ENCODE measurements at places on chromosomes 1 and 21. TPM values are rescaled to one million over a fixed set of nuclear protein-coding genes. Genes with fewer than 3 reads are reported as not detected.

- ATAC-seq, result no peak
- H3K36me3 ChIP-seq, result peaks cover 89% of the 10 kb centered on the region
- H3K4me1 ChIP-seq, result peaks cover 12% of the 10 kb centered on the region
- H3K4me3 ChIP-seq, result peak overlapping the region; percentile 84
- peak overlapping the region; percentile 85 for H3K27ac ChIP-seq
- no peaks in the 10 kb centered on the region for H3K27me3 ChIP-seq
These were observed 889 bp upstream of the CCNL2 start for GRCh38 chr1:1399872-1400575.

DNA sequence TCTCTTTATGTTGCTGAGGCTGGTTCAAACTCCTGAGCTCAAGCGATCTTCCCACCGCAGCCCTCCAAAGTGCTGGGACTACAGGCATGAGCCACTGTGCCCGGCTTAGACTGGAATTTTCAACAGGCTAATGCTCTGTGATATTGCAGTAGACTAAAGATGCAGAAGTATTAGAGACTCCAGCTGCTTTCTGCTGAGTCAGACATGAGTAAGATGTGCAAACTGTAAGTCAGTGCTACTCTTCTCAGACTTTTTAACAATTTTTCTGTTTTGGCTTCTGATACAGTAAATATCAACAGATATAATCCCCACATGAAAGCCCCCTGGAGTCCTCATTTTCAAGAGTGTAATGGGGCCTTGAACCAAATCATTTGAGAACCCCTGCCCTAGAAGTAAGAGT lies 29.3 kb upstream of the NLRP3 start:
- H3K4me3 ChIP-seq, result no peak overlapping the region
- H3K27me3 ChIP-seq, result peaks cover 7% of the 10 kb centered on the region
- peak overlapping the region; percentile 50 for H3K27ac ChIP-seq
- no peak for ATAC-seq
- H3K36me3 ChIP-seq, result no peaks in the 10 kb centered on the region

- no peak overlapping the region for H3K4me3 ChIP-seq
- H3K27me3 ChIP-seq, result peaks cover 16% of the 10 kb centered on the region
- no peaks in the 10 kb centered on the region for H3K4me1 ChIP-seq
These were observed 81.4 kb downstream of the TRABD2B start for GRCh38 chr1:47915677-47916353.

DNA sequence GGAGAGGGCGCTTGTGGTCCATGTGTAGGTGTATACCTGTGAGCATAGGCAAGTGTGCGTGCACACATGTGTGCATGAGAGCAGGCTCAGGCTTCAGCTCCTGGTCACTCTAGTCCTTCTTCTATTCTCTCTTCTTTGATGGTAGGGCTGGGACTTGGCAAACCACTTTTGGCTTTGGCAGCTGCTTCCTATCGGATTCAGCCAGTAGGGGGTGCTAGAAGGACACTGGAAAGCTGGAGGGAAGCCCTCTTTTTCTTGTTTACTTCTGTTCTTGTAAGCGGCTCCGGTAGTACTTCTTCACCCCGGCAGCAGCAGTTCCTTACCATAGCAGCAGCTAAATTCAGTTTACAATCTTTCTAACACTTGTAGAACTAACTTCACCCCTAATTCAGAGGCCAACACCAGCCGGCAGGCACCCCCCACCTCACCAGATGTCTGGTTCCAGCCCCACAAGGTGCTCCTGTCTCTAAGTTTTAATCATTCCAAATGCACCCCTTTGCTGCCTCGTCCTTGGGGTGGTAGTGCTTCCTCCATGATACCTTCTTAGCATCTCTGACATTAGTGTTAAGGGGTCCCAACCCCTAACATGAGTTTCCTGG lies 25.1 kb downstream of the NENF start:
- ATAC-seq, result peak; percentile 31
- H3K36me3 ChIP-seq, result no peaks in the 10 kb centered on the region
- H3K27me3 ChIP-seq, result no peaks in the 10 kb centered on the region
- no peaks in the 10 kb centered on the region for H3K4me1 ChIP-seq
- no peak overlapping the region for H3K27ac ChIP-seq

GRCh38 chr21:45836694-45837670 lies 144.6 kb upstream of the COL6A1 start:
- no peak overlapping the region for H3K4me3 ChIP-seq
- peak overlapping the region; percentile 67 for H3K27ac ChIP-seq
- H3K4me1 ChIP-seq, result no peaks in the 10 kb centered on the region
- H3K27me3 ChIP-seq, result peaks cover 4% of the 10 kb centered on the region
- H3K36me3 ChIP-seq, result no peaks in the 10 kb centered on the region

- no peaks in the 10 kb centered on the region for H3K27me3 ChIP-seq
- H3K4me3 ChIP-seq, result no peak overlapping the region
- H3K27ac ChIP-seq, result no peak overlapping the region
- ATAC-seq, result no peak
- no peaks in the 10 kb centered on the region for H3K36me3 ChIP-seq
These were observed 373.4 kb downstream of the USH2A start for GRCh38 chr1:216049741-216050430.

- H3K36me3 ChIP-seq, result no peaks in the 10 kb centered on the region
- H3K27ac ChIP-seq, result no peak overlapping the region
- ATAC-seq, result no peak
These were observed 5.9 kb downstream of the NBPF1 start for GRCh38 chr1:16607433-16607851.

GRCh38 chr1:118100686-118101514 lies 84.1 kb downstream of the SPAG17 start:
- no peaks in the 10 kb centered on the region for H3K4me1 ChIP-seq
- no peak overlapping the region for H3K4me3 ChIP-seq
- peaks cover 3% of the 10 kb centered on the region for H3K27me3 ChIP-seq
- no peaks in the 10 kb centered on the region for H3K36me3 ChIP-seq
- ATAC-seq, result no peak
- no peak overlapping the region for H3K27ac ChIP-seq

GRCh38 chr1:86942743-86943142 lies 28.3 kb downstream of the HS2ST1 start:
- H3K4me1 ChIP-seq, result peaks cover 20% of the 10 kb centered on the region
- no peak for ATAC-seq
- no peaks in the 10 kb centered on the region for H3K27me3 ChIP-seq
- no peak overlapping the region for H3K27ac ChIP-seq

- H3K36me3 ChIP-seq, result no peaks in the 10 kb centered on the region
- no peak overlapping the region for H3K27ac ChIP-seq
- no peak overlapping the region for H3K4me3 ChIP-seq
- no peaks in the 10 kb centered on the region for H3K4me1 ChIP-seq
- no peak for ATAC-seq
These were observed 250.2 kb upstream of the C1orf174 start for GRCh38 chr1:4150262-4150661.

DNA sequence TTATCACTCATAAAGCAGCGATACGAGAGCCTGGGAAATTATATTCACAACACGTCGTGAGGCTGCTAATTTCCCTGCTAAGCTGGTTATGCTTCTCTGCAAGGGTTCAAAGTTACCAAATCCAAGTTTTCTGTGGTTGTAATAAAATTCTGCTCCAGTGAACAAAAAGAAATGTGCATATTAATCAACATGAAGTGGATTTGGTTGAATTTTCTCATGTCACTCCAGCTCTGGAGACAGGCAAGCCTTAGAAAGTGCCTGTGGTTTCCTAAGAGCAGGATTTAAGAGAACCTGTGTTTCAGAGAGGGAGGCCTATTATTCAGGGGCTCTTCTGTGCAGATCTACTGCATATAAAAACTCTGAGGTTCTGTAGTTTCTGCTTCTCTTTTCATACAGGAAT lies 87.5 kb downstream of the WLS start:
- H3K4me1 ChIP-seq, result no peaks in the 10 kb centered on the region
- no peak overlapping the region for H3K4me3 ChIP-seq
- H3K27me3 ChIP-seq, result peaks cover 14% of the 10 kb centered on the region

DNA sequence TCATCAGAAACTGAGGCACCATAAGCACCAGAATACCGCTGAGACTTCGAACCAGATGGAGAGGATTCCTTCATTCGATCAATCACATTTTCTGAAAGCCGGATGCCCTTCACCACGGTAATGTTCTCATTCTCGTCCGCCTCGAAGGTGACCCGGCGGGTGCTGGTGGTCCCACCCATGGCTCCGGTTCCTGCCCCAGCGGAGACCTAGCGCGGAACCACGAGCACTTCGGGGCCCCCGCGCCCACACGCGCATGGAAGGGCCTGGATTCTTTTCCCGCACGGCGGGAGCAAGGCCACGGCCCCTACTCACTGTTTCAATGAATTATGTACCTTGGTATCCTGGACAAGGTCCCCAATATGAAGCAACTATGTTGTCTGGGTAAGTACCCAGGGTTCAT lies 33.1 kb upstream of the WDTC1 start:
- ATAC-seq, result no peak
- peaks cover 6% of the 10 kb centered on the region for H3K4me1 ChIP-seq
- H3K27me3 ChIP-seq, result no peaks in the 10 kb centered on the region

GRCh38 chr1:160653620-160654016 lies 6.8 kb upstream of the SLAMF1 start:
- H3K36me3 ChIP-seq, result no peaks in the 10 kb centered on the region
- H3K4me3 ChIP-seq, result no peak overlapping the region
- ATAC-seq, result no peak
- no peaks in the 10 kb centered on the region for H3K27me3 ChIP-seq
- H3K27ac ChIP-seq, result no peak overlapping the region

- peaks cover 14% of the 10 kb centered on the region for H3K36me3 ChIP-seq
- peak overlapping the region; percentile 89 for H3K27ac ChIP-seq
- peak overlapping the region; percentile 97 for H3K4me3 ChIP-seq
- H3K4me1 ChIP-seq, result peaks cover 25% of the 10 kb centered on the region
- no peaks in the 10 kb centered on the region for H3K27me3 ChIP-seq
These were observed 1.4 kb downstream of the B3GALNT2 start for GRCh38 chr1:235502601-235503402.

GRCh38 chr21:38494703-38495102 lies 3.6 kb downstream of the ERG start:
- H3K4me3 ChIP-seq, result no peak overlapping the region
- H3K36me3 ChIP-seq, result no peaks in the 10 kb centered on the region
- no peak overlapping the region for H3K27ac ChIP-seq
- peaks cover 35% of the 10 kb centered on the region for H3K27me3 ChIP-seq

GRCh38 chr21:15134701-15135470 lies 70.1 kb upstream of the NRIP1 start:
- H3K36me3 ChIP-seq, result no peaks in the 10 kb centered on the region
- H3K4me1 ChIP-seq, result no peaks in the 10 kb centered on the region
- no peak overlapping the region for H3K4me3 ChIP-seq

DNA sequence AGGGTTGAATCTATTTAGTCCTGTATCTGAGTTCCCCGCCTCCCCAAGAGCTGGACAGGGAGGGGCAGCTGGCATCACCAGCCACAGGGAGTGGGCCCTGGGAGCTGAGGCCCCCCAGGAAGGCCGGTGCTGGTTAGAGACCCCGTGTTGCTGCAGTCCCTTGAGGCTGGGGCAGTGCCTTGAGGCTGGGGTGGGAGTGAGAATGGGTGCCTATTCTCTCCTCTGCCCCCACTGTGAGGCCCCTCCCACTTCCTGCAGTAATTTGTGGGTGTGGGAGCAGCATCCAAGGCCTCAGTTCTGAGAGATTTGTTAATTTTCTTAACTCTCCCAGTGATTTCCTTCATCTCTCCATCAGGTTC lies 2.5 kb upstream of the TRAPPC3 start:
- no peak for ATAC-seq
- no peaks in the 10 kb centered on the region for H3K27me3 ChIP-seq
- peak overlapping the region; percentile 92 for H3K27ac ChIP-seq
- H3K4me3 ChIP-seq, result peak overlapping the region; percentile 94

The CASQ2 gene
- not detected for total RNA-seq

The TLR5 gene
- not detected for total RNA-seq

The GPR89B gene
- 11.0 TPM for total RNA-seq

The PTGER3 gene
- total RNA-seq, result not detected

The SRGAP2C gene
- 27.6 TPM for total RNA-seq

The ERICH3 gene
- total RNA-seq, result not detected

The AUNIP gene
- 7.2 TPM for total RNA-seq

The DCDC2B gene
- total RNA-seq, result 0.28 TPM

The CLCNKB gene
- total RNA-seq, result not detected

The CFHR1 gene
- not detected for total RNA-seq

The PIP5K1A gene
- total RNA-seq, result 80.7 TPM

The TRIM58 gene
- total RNA-seq, result 0.19 TPM

The ST7L gene
- 9.7 TPM for total RNA-seq
